ENCODE measurements at places on chromosomes 6 and 20.

DNA sequence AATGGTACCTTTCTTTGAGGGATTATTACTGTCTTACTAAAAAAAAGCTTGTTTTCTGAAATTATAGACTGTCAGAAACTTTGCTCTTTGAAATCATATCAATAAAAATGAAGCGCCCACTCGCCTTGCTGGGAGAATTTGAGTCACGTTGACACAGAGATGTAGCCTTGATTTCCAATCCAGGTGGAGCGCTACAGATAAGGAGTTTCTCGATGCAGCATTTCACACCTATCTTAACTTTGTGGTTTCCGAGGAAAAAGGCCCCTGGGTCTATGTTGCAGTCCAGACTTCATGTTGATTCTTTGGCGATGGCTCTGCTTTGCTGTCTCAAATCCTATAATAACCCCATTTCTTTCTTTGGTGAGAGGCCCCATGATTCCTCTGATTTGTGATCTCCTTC lies 158.1 kb upstream of the ARG1 start:
- DNase-seq, result no peak

- DNase-seq, result no peak
These were observed 187.6 kb downstream of the EPM2A start for GRCh38 chr6:145547594-145548335.

DNA sequence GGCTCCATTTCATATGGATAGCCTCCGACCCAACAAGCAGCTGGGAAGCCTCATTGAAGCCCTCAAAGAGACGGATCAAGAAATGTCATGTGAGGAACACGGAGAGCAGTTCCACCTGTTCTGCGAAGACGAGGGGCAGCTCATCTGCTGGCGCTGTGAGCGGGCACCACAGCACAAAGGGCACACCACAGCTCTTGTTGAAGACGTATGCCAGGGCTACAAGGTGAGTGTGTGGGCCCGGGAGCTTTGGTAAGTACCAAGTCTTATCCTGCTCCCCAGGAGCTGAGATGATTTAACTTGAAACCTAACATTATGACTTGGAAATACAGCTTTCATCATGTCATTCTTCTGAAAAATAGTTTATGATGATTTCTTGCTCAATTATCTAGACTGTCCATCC lies 4.1 kb downstream of the TRIM38 start:
- no peak for DNase-seq

GRCh38 chr6:66277400-66277799 lies 570.4 kb upstream of the EYS start:
- no peak for DNase-seq

All from DMS79 treated with DMSO at 0.1 percent for 48 hours (cell line).